ENCODE measurements at places on chromosomes 13 and 19.

DNA sequence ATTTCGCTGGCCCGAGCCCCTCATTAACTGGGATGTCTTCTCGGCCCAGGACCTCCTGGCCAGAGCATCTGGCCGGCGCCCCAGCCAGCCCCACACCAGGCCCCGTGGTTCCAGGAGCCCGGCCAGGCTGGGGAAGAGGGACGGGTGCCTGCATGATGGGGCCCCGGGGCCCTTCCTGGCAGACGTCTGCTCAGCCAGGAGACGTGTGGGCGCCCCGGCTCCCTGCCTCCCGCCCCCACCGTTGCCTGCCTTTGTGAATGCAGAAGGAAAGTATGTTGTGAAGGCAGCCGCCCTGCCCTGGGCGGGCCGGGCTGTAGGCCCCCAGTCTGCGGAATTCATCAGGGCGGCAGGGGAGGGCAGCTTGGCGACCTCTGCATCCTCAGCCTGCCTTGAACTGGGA lies 4.4 kb upstream of the COMP start:
- no peak for DNase-seq

DNA sequence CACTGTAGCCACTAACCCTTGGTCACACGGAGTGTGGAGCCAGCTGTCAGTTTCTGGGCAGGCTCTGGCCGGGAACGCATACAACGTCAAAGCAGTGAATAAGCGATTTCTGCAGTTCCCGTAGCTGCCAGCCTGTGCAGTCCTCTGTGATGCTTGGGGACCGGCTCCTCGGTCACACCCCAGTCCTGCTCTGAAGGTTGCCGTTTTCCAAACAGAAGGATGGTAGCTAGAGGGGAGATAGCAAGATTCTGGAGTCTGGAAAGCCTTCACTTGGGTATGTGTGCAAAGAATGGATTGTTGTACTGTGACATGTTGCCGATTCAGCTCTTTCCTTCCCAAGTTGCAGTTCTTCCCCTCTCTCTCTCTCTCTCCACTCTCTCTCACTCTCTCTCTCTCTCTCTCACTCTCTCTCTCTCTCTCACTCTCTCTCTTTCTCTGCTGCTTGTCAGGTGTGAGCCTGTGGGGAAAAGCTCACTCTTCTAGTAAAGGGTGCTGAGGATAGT lies 38.7 kb upstream of the C1QTNF9 start:
- DNase-seq = peak; percentile 66

GRCh38 chr13:47111499-47111898 lies 214.6 kb upstream of the HTR2A start:
- DNase-seq = no peak

- no peak for DNase-seq
These were observed 97.4 kb downstream of the STK24 start for GRCh38 chr13:98479496-98480003.

DNA sequence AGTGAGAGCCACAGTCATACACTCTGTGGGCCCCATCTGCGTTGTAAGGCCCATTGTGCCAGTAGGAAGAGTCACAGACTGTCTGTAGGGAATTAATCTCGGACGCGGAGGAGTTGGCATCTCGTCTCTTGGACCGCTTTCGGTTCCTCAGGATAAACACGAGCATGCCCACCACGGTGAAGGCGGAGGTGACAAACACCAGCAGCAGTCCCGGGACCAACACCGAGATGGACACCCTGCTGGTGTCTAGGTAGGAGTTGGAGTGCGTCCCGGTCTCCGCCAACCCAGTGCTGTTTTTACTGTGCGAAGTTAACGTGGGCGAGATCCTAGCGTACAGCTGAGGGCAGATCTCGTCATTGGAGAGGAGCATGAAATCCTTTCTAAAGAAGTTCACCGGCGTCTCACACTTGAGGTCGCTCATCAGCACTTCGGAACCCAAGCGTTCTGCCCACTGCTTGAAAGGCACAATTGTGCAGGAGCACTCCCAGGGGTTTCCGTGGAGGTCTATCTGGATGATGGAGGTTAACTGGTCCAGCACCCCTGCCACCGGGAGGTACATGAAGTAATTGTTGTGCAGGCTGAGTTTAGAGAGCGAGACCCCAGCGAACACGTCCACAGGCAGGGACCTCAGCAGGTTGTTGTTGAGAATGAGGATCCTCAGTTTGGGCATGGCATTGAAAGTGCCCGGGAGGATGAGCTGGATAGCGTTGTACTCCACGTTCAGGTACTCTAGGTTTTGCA lies 2.7 kb downstream of the SLITRK1 start:
- DNase-seq = no peak

DNA sequence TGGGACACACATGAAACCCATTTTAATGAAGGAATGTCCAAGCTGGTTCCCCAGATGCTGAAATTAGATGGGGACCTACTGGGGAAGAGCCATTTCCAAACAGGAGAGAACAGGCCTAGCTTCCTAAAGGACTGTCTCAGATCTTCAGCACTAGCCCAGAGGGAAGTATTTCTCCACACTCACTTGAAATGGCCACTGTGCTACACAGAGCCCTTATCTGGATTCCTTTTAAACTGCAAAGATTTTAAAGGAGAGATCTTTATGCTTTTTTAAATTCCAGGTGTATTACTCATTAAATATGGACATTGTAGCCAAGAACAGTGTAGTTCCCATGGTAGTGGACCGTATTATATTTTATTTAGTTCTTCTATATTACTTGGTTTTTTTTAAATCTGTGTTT lies 255.3 kb downstream of the SHISA2 start:
- no peak for DNase-seq
